GM04503 (cell line): ENCODE measurements at places on chromosomes 7 and 10.

DNA sequence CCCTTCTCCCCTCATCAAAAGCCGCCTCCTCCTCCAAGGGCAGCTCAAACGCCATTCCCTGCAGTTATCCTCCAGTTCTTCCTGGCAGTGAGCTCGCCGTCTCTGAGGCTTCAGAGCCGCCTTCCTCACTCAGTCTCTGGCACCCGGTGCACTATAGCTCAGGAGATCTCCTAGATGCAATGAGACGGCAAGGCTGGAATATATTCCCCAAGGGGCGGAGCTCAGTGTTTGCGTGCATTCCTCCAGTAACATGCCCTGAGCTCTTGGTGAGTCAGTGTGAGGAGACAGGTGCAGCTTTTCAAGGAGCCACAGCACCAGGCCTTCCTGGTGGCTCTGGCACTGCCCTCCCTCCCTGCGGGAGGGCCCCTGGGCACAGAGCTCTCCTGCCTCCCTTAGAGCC lies 512.6 kb upstream of the FOXK1 start:
- DNase-seq: no peak

DNA sequence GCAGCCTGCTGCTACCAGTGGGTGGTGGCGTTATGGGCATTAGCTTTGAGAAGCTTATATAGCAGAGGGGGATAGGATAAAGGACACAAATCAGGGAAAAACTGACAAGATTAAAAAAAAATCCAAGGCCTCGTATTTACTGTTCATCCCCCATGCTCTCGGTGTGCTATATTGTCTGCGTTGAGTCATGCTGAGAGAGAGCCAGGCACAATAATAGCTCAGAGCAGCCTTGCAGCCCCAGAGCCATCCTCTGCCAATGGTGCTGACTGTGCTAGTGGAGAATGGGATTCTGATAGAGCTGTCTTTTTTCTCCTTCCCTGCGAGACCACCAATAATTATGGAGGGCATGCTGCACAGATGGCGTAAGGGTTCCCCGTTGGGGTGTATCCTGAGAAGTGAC lies 51.7 kb upstream of the FZD1 start:
- no peak for DNase-seq

DNA sequence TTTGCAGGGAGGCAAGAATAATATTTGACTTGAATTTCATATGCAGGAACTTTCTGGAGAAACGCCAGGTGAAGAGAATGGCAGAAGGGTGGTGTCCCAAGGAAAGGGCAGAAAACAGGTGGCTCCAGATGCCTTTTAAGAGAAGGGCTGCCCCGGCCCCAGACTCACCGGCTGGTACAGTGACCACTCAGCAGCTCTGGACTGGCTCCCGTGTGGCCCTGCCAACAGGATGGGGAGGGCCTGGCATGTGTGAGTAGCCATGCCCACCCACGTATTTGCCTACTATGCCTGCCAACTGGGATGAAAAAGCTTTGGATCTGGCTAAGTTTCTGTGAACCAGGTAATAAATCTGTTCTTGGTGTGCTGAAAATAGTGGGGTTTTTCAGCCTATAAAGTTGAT lies 159.5 kb downstream of the PRKAG2 start:
- no peak for DNase-seq

DNA sequence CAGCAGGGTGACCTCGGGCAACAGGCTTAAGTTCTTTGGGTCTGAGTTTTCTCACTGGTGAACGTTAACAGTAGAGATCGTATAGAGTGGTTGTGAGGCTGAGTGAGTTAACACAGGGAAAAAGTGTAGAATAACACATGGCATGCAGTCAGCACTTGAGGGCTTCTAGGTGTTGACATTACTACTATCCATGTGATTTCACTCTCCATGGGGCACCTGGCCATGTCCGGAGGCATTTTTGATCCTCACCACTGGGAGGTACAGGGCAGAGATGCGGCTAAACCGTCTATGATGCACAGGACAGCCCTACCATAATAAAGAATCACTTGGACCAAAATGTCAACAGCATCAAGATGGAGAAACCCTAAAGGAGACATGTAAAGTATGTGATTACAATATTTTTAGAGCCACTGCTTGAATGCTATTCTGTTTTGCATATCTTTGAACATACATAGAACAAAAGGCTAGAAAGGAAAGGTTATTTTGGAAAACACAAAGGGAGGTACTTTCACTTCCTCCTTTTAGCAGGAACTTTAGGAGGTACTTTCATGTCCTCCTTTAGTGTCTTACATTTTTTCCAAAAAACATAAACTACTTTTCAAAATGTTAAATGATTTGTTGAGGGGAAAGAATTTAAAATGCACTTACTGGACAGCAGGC lies 44.3 kb downstream of the NOD1 start:
- no peak for DNase-seq

- no peak for DNase-seq
These were observed 687 bp downstream of the EPDR1 start for GRCh38 chr7:37920849-37921805.

DNA sequence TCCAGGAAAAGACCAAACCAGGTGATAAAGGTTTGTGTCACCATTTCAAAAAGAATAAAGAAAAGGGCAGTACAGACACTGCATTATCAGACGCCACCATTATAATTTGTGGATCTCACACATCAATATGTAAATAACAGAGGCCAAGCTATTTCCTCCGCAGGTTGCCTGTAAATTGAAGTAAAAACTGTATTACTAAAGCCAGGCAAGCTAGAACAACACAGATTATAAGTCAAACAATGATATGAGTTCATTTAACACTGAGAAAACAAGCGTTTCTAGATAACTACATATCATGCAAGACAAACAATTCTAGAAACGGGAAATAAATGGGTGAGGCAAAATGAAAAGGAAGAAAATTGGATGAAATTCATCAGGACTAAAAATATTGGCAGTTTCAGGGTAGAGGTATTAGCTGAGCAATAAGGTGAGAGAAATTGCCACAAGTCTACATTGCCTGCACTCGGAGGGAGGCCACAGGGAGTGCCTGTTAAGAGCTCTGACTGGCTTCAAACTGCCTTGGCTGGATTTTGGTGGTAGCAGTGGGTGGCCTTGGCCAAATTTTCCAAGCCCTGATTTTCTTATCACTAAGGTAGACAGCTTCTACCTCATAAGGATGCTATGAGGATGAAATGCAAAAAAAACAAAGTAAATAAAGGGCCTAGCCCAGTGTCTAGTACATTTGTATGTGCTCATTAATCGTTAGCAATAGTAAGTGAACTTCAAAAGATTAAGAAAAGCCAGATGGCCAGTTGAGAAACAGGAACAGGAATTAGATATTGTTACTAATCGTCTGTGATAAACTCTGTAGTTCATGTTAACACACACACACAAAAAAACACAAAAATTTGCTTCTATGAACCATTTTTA lies 240.0 kb upstream of the NFE2L3 start:
- DNase-seq: no peak

DNA sequence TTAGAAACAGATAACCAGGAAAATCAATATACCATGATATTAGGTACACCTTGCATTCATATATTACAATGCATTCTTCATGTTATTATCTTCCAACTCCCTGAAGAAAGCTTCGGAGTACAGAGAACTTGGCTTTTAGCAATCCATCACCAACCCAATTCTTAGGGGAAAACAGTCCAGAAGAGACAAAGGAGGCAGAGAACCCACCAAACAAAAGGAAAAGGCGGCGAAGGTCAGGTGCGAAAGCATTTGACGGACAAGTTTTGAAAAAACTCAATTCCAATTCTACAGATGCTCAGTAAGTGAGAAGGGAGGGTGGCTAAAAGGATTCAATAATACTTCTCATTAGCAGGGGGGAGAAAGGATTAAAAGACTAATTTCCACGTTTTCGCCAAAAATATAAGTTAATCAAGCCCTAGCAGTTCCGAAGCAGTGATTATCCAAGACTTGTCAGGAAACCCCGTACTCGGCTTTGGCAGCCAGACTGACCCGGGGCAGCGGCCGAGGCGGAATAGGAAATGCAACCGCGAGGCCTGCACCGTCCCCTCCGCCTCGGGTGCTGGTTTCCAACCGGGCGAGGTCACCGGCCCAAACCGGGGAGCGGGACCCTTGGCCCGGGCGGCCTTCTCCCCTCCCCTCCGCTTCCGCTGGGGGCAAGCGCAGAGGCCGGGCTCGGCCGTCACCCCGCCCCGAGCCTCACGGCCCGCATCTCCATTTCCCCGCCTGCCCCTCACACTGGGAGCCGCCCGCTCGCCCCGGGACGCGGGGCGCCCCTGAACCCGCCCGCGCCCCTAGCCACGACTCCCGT lies 747 bp downstream of the GDI2 start:
- no peak for DNase-seq

DNA sequence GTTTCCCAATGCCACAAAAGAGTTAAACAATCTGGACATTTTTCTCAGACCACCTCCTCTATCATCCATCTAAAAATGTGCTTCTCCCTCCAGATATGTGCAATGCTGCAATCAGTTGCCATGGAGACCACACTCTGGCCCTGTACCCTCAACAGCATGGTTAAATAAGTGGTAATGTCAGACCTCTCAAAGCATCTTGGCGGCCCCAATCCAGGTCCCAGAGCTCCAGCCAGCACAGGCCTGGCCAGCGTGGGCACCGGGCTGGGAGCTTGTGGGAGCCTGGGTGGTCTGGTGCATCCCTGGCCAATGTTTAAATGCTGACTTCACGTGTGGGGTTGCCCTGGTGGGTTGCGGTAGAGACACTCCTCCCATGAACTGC lies 362.9 kb upstream of the ZNF32 start:
- no peak for DNase-seq

GRCh38 chr7:14505906-14506305 lies 396.6 kb downstream of the DGKB start:
- DNase-seq: no peak
